ENCODE measurements at places on chromosomes 4 and X.
A peak's percentile ranks its signal among the peaks of the same experiment; 100 is the strongest.

GRCh38 chr4:58849026-58849425, 1738.8 kb upstream of the IGFBP7 start:
- DNase-seq, result no peak

GRCh38 chr4:17077105-17077504, 178.7 kb upstream of the LDB2 start:
- no peak for DNase-seq

DNA sequence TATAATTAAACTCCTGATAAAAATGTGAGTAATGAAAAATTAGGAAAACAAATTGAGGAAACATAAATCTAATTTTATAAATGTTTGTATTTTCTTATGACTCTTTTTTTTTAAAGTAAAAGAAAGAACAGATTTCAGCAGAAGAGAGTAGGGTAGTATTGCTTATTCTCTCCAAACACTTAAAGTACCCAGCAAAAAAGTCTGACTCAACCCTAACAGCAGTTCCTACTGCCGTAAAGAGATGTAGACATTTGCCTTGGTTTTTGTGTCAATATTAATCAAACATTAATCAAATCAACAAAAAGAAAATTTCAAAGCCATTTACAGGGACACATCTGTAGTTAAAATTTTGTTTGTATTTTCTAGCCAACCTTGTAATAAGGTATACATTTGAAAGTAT, 508.4 kb downstream of the IL15 start:
- no peak for DNase-seq

- no peak for DNase-seq
Observed at GRCh38 chrX:30373951-30374350, 64.8 kb upstream of the NR0B1 start.

DNA sequence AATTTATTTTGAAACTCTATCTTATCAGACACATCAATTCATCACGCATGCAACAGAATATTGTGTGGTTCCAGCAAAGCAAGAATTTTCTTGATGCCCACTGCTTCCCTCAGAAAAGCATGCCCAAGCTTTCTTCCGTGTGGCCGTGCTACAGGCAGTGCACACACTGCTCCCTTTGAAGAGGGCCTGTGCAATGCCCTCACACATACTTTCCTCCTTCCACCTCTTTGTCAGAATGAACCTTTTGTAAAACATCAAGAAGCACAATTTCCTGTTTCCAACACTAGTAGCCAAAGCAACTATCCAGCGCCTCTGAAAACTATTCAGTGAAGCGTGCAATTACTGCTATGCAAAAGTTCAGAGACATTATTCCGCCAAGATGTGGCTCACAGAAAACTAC, 201.7 kb downstream of the NLGN4X start:
- DNase-seq, result no peak

GRCh38 chrX:11427453-11428071, 134.3 kb downstream of the AMELX start:
- DNase-seq, result no peak

- DNase-seq, result no peak
Observed at GRCh38 chrX:139596068-139596467, 65.5 kb downstream of the F9 start.

DNA sequence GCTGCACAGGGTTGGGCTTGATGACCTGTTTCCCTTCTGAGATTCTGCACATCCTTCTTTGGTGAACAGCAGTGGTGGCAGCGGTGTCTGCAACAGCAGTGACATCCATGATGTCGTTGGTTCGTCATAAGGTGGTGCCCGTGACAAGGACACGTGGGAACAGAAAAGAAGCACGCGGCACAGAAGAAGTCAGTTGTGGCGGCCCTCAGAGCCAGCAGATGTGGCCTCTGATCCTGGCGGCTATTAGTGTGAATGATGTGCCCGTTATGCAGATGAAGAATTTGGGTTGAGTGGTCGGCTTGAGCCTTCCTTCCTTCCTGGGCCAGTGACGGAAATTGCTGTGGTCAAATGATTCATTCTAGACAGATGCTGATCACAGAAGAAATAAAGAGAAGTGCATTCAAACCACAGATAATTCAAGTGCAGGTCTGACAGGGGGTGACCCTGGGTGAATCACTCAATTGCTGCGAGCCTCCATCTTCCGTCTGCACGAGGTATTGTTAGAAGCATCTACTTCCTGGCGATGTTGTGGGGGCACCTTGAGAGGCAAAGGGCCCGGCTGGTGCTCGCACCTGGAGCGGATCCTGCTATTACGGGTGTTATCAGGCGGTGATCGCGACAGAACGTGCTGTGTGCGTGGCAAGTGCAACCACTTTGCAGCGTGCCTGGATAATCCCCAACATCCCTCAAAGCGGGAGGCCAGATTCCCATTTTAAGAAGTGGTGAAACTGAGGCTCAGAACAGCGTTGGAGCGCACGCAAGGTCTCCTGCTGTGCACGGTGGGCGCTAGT, 215.2 kb upstream of the PSAPL1 start:
- DNase-seq, result peak; percentile 15

GRCh38 chr4:151599863-151600262, 160.9 kb downstream of the GATB start:
- DNase-seq, result no peak

- no peak for DNase-seq
Observed at GRCh38 chr4:5365071-5366008, 314.1 kb downstream of the STK32B start.

DNA sequence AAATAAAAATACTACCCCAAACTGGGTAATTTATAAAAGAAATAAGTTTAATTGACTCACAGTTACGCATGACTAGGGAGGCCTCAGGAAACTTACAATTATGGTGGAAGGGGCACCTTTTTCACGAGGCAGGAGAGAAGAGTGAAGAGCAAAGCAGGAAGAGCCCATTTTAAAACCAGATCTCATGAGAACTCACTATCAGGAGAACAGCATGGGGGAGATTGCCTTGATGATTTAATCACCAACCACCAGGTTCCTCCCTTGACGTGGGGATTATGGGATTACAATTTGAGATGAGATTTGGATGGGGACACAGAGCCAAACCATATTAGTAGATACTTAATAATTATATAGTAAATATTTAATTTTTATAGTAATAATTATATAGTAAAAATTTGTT, 10.1 kb downstream of the CISD2 start:
- DNase-seq, result no peak

DNA sequence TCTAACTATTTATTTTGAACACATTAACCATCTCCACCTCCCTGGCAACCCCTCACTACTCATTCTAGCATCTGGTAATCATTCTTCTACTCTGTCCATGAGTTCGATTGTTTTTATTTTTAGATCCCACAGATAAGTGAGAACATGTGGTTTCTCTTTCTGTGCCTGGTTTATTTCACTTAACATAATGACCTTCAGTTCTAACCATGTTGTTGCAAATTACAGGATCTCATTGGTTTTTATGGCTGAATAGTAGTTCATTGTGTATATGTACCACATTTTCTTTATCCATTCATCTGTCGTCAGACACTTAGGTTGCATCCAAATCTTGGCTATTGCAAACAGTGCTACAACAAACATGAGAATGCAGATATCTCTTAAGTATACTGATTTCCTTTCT, 33.4 kb upstream of the FAM47B start:
- DNase-seq, result no peak

DNA sequence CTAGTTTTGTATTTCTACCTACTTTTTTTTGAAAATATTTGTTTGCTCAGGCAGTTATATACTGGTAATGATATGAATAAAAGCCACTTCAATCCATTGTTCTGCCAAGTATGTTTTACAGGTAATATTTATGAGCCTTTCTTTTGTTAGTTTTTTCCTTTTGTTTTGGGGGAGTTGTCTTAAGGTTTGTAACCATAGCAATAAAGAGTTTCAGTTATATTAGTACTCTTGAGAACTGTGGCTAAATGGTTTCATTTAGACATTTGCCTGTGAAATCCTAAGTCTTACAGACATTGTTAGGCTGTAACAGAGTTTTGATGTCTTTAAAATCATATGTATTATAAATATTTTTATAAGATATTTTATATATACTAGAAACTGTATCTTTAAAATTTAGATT, 150.1 kb downstream of the DIPK2B start:
- DNase-seq, result no peak

DNA sequence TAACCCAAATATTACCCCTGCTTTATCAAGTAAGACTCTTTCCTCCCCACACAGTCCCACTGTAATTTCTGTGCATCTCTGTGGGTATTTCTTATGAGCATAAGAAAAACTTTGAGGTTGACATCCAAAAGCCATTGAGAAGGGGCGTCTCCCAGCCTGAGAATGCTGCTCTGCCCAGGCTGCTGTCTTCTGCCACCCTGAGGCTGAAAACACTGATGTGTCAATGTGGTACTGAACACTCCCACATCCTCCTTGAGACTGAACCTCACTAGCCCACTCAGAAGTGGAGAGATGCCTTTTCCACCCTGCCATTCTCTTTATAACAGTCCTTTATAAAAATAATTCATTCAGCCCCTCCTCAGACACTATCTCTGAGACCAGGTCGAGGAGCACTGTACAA, 120.8 kb downstream of the SMIM20 start:
- DNase-seq, result no peak

GRCh38 chrX:133090236-133090809, 6.6 kb downstream of the USP26 start:
- no peak for DNase-seq

DNA sequence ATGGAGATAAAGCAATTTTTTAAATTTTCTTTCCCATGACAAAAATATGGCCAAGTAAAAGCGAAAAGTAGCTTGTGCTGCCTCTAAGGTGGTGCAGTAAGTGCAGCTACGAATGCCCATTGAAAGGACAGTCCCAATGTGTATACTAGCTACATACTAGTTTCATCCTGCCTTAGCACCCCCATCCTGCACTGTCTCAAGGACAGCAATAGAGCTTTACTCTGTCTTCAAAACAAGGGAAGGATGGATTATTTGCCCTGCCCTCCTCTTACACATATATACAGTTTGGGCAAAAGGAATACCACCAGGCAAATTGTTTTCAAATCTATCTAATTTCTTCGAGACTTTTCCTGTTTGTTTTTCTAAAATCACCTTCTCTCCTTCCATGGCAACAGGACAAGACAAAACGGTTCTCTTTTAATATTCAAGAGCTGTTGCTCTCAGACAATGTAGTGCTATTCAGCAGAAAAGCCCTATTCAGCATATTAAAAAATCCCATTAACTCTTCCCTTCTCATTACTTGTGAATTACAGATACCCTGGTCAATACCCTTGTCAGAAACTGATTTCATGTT, 75.1 kb upstream of the SLC7A11 start:
- DNase-seq, result no peak

DNA sequence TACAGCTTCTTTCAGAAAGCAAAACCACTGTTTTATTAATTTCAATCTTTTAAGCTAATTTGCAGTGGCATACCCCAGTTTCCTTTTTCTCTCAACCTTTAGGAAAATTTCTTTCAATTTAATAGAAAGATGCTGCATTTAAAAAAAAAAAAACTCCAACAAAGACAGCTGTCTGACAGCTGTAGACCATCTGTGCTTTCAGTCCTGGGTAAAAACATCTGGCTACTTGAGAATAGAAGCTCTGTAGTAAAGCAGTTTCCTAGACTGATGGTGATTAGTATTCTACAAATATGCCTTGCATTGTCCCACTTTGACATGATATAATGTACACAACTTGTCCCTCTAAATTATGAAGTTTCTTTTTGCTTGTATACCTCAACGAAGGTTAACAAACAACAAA, 197.8 kb downstream of the EDA start:
- no peak for DNase-seq

DNA sequence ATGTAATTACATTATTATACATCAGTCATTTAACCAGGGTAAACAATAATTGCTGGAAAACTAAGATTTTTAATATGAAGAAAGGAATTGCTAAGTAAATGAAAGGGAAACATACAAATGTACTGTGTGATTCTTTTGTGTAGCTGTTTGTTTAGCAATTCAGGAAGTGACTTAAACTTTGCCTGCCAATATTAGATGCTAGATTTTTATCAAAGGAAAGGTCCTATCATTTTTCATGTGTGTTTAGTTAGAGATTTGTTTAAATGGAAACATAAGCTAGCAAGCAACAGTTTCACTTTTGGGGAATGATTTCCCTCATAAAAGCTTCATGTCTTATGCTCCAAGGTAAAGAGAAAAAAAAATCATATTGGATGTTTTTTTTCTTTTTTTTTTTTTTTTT, 95.1 kb upstream of the LIMCH1 start:
- DNase-seq, result no peak

- no peak for DNase-seq
Observed at GRCh38 chr4:3267576-3268394, 18.8 kb downstream of the MSANTD1 start.

DNA sequence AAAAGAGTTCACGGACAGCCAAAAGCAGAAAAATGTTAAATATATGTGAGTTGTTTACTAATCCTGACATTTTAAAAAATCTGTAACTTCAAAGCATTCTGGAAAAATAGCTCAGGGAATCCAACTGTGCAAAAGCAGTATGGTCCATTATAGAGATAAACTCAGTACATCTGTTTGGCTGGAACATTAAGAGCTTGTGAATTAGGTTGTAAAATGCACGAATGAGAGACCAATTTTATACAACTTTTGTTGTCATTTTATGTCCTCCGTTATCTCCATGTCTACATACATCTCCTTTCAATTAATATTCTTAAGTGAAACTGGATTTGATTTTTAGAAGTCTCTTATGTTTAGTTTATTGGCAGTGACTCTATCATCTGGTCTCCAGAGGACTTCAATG, 367.0 kb upstream of the ATOH1 start:
- no peak for DNase-seq

- no peak for DNase-seq
Observed at GRCh38 chrX:8848911-8849310, 47.7 kb upstream of the FAM9A start.

DNA sequence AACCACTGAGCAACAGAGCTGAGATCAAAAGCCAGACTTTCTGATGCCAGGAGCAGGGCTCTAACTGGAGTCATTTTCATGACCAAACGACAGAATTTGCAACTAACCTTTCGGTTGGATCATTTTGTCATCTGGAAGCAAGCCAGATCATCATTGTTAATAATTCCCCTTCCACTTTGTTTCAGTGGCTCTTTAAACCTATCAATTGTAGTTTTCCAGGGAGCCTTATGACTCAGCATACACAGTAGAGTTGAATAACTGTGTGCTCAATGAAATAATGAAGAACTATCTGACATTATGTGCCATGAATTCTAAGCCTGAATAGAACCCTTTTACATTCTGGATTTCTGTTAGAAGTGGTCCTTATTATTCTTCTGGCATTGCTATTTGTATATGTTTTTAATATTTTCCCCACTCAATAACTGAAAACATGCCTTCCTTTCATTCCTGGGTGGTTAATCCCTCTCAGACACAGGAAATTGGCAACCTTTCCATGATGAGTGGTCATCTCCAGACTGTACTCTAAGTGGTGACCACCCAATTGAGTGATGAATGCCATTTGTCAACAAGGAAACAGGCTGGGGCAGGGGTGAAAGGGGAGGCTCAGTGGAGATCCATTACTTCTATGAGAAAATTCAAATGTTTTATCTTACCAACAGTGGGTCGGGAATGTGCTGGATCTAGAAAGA, 431.8 kb downstream of the BCOR start:
- no peak for DNase-seq

- DNase-seq, result no peak
Observed at GRCh38 chrX:143462696-143463095, 54.6 kb downstream of the SPANXN3 start.
